Activated CD8-positive, alpha-beta T cell treated with anti-CD3 and anti-CD28 coated beads, Interleukin-2, amount 10 ng/mL, durations not matched to agents 7 days and 5 days (primary cell): ENCODE measurements at places on chromosomes 3 and 15. TPM values are rescaled to one million over a fixed set of nuclear protein-coding genes. Genes with fewer than 3 reads are reported as not detected.

GRCh38 chr15:79932447-79932846 is 35.6 kb upstream of the MTHFS start:
- DNase-seq = no peak

GRCh38 chr3:129131465-129132088 is 10.0 kb upstream of the RAB43 start:
- DNase-seq = no peak

WDR5B gene
- 4.5 TPM for total RNA-seq

DNA sequence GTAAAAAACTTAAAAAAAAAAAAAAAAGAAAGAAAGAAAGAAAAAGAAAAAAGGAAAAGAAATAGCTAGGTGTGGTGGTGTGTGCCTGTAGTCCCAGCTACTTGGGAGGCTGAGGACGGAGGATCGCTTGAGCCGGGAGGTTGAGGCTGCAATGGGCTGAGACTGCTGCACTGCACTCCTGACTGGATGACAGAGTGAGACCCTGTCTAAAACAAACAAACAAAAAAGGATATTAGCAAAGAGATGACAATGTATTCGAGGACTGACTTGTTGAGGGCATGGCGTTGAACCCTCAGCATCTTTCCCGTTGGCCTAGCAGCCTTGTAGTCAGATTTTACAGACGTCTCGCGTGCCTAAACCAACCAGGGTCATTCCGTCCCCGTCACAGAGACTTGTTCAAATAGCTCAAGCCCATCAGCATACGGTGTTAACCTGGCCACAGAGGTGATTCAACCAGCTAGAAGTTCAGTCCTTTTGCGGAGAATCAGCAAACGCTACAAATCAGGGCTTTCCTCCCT is 528 bp upstream of the NIT2 start:
- DNase-seq = no peak

DNA sequence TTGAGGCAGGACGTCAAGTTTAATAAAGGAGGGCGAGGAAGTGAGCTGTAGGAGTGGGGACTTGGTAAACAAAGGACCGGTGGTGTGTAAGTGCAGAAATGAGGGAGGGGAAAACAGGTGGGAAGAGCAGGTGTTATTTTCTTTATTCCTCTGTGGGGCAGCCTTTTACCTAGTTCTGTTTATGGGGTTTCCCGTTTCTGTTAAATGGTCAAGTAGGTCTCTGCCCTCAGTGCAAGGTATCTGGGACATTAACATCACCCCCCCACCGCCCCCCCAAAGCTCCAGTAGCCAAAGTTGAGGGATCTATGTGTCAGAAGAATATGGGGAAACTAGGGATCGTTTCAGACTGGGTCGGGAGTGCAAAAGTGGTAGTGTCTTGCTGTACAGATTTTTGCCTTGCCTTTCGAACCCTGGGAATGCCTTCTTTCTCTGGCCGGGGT is 893 bp downstream of the MGA start:
- no peak for DNase-seq

GRCh38 chr3:119329551-119329950 is 35.4 kb downstream of the ARHGAP31 start:
- DNase-seq = no peak

BBX gene
- 30.1 TPM for total RNA-seq

DNA sequence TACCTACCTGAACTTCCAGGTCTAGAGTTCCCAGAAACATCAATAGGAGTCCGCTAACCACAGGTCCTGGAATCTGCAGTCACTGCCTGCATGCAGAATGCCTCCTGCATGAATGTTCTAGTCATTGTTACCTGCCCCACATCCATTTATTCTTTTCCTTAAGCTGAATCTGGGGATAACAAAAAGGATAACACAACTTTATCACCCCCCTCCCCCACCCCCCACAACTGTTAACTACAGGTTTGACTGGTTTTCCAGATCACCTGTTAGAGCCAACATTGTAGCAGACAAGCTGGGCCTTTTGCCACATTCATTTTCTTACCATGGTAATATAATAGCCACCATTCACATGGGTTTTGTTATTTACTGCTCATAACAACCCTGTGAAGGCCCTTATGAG is 4.6 kb upstream of the CTSH start:
- DNase-seq = no peak

TM4SF1 gene
- not detected for total RNA-seq

GRCh38 chr3:174488527-174488926 is 370.6 kb upstream of the NAALADL2 start:
- no peak for DNase-seq

GRCh38 chr3:28218071-28218916 is 23.1 kb upstream of the CMC1 start:
- no peak for DNase-seq

SLC22A14 gene
- not detected for total RNA-seq

DNA sequence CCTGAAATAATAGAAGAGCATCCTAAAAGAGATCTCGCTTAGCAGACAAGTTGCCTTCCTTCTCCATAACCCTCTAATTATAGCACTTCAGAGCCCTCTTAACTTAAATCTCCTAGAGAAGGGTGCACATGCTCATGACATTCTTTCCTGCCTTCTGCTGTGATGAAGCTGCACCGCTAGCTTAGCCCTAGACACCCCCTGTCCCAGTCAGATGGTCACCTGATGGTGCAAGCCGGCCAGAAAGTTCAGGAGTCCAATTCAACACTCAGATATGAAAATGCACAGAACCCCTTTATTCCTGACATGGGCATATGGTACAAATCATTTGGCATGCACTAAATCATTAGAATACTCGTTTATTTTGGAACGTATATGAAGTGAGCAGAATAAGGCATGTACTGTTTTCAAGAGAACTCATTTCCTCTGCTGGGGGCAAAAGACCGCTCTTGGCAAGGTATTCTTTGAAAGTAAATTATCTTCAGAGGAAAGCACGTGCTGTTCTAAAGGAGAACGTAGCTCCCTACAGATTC is 420.4 kb upstream of the PROK2 start:
- no peak for DNase-seq

DNA sequence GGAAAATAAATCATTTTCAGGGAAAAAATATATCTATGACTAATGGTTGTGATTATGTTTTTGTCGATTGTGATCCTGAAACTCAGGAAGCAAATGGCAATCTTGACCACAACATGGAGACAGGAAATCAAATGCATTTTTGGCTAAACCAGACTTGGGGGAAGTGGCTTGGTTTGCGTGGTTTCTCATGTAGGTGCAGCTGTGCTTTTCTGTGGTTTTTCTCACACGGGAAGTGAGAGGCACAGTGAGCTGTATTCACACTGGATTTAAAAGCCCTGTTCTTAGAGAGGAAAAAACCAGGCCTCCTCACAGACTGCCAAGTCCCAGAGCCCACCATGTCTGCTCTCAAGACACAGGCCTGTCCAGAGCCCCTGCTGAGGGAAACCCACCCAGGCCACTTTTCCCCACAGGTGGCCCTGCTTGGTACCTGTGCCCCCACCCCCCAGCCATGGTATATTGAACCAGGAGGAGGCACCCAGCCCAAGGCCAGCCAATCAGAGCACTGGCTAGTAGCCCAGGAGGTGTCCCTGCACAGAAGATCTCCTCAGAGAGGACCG is 46.1 kb downstream of the BTD start:
- DNase-seq = peak; percentile 87

DNA sequence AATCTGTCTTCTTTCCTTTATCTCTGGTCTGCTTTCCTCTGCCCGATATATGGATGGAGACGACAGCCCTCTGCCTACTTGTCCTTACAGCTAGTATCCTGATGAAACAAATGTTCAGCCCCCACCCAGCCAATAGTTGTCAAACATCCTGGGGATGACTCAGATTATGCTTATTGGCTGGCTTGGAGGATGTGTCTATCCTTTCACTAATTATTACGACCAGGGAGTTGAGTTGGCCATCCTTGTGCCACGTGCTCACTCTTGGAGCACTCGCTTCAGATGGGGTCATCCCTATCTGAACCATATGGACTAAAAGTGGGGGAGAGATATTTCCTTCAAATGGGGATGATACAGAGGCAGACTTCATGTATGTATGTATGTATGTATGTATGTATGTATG is 6.4 kb upstream of the MAP3K13 start:
- DNase-seq = no peak

TRIM71 gene
- total RNA-seq = not detected

- DNase-seq = no peak
Observed at GRCh38 chr3:155512175-155512866, 218.8 kb upstream of the STRIT1 start.

DNA sequence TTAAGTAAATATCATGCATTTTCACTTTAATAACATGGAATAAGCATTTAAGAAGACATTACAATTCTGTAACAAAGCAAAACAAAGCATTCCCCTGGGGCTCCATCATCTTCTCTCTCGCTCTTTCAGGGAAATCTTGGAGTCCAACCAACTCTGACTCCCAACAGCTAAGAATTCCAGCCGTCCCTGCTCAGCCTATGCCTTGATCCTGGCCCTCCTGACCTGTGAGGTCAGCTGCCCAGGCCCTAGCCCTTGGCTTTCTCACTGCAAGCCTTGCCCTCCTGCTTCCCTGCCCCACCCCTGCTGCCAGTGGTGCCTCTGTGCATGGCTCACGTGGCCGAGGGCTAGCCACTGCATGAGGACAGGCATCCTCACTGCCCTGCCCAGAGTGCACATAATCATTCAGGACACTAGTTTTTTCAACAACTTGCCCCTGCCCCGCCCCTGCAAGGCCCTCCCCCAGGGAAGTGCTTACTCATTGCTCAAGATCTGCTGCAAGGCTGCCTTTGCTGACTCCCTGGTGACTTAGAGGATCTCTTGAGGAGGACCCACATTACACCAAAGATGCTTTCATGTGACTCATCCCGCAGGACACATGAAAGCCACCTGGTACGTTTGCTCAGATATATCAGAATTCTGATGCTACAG is 37.6 kb downstream of the MTMR10 start:
- no peak for DNase-seq

PLIN1 gene
- not detected for total RNA-seq

- peak; percentile 61 for DNase-seq
Observed at GRCh38 chr3:42118762-42119361, 27.7 kb downstream of the TRAK1 start.

GRCh38 chr15:68730471-68730919 is 90.2 kb downstream of the ANP32A start:
- peak; percentile 28 for DNase-seq

GRCh38 chr3:48564022-48564421 is 441 bp upstream of the UCN2 start:
- DNase-seq = peak; percentile 46

CCR5 gene
- total RNA-seq = 38.8 TPM

HTR3E gene
- not detected for total RNA-seq
